Fibroblast of upper back skin (primary cell): ENCODE measurements at places on chromosomes 5 and 9.

DNA sequence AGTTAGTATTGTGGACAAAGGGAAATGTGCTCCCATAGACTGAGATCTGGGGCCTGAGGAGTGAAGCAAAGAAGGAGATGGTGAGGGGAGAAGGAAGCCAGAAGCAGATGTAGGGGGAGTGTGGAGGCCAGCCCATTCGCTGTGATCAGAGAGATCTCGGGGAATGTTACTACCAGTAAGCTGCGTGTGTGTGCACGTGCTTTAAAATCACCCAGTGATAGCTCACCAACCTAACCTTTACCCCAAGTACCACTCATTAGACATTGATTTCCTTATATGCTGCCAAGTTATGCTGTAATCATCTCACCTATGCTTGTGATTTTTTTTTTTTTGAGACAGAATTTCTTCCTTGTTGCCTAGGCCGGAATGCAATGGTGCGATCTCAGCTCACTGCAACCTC lies 659.1 kb downstream of the IRX1 start:
- no peak for DNase-seq

- DNase-seq: peak; percentile 86
Observed at GRCh38 chr5:153402550-153402949, 87.9 kb upstream of the GRIA1 start.

- no peak for DNase-seq
Observed at GRCh38 chr5:141958546-141959172, 657 bp upstream of the PCDH12 start.

GRCh38 chr5:15367489-15367888 lies 132.5 kb upstream of the FBXL7 start:
- DNase-seq: no peak

- DNase-seq: peak; percentile 43
Observed at GRCh38 chr5:154972476-154973080, 31.7 kb downstream of the MRPL22 start.

DNA sequence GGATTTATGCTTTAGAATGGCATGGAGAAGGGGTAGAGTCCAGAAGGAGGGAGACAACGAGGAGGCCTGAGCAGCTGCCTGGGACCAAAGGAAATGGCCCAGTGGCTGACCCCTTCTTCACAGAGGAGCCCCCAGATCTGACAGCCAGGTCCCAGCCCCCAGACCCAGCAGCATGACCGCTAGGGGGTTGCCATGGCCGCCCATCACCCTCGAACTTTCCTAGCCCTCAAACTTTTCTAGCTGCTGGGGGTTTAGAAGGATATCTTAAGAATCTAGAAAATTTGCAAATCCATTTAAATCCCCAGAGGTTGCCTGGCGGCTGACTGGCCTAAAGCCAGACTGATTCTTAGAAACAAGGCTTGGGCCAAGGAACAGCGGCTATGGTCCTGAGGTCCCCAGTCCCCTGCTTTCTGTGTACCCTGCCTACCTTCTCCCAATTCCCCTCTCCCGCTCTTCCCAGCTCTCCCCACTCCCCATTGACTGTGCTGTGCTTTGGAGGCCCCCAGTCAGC lies 972 bp downstream of the PDGFRB start:
- peak; percentile 45 for DNase-seq

GRCh38 chr9:117825609-117826347 lies 121.6 kb downstream of the TLR4 start:
- DNase-seq: no peak

GRCh38 chr9:81146684-81147337 lies 542.5 kb downstream of the TLE1 start:
- DNase-seq: peak; percentile 60

- DNase-seq: no peak
Observed at GRCh38 chr5:145924849-145925248, 11.5 kb upstream of the SH3RF2 start.

DNA sequence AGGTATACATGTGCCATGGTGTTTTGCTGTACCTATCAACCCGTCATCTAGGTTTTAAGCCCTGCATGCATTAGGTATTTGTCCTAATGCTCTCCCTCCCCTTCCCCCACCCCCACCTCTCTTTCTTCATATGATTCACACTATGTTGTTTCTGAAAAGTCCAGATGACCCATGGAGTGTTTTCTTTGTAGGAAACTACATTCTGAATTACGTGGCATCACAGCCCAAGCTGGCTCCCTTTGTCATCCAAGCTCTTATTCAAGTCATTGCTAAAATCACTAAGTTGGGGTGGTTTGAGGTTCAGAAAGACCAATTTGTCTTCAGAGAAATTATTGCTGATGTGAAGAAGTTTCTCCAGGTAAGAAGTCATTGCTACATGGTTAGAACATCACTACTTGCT lies 30.4 kb downstream of the RANBP17 start:
- peak; percentile 19 for DNase-seq
